ENCODE measurements at places on chromosomes 6 and 20.

GRCh38 chr20:48923149-48923718 is 1.7 kb downstream of the ARFGEF2 start:
- no peak for DNase-seq

DNA sequence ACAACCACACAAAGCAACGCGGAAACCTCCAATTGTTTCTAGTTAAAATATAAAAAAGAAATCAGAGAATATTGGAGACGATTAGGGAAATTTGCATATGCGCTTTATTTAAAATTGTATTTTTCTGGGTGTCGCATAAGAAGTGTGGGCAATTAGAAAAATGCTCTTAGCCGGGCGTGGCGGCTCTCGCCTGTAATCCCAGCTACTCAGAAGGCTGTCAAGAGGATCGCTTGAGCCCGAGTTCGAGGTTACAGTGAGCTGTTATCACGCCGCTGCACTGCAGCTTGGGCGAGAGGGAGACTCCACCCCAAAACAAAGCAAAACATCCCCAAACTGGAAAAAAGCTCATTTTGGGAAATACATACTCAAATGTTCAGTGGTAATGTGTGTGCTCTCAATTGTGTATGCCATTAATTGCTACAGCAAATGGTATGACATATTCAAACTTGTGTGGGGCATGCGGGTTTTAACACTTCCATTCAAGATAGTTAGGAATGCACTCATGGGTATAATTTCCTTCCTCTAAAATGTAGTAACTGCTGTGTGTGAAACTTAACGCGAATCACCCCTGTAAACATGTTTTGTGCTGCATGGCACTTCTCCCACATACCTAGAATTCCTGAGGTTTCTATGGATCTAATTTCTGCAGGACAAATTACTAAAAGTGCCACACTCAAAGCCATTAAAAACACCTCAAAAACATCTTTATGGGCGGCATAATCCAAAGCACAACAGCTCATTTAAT is 54.7 kb upstream of the HFE start:
- no peak for DNase-seq

DNA sequence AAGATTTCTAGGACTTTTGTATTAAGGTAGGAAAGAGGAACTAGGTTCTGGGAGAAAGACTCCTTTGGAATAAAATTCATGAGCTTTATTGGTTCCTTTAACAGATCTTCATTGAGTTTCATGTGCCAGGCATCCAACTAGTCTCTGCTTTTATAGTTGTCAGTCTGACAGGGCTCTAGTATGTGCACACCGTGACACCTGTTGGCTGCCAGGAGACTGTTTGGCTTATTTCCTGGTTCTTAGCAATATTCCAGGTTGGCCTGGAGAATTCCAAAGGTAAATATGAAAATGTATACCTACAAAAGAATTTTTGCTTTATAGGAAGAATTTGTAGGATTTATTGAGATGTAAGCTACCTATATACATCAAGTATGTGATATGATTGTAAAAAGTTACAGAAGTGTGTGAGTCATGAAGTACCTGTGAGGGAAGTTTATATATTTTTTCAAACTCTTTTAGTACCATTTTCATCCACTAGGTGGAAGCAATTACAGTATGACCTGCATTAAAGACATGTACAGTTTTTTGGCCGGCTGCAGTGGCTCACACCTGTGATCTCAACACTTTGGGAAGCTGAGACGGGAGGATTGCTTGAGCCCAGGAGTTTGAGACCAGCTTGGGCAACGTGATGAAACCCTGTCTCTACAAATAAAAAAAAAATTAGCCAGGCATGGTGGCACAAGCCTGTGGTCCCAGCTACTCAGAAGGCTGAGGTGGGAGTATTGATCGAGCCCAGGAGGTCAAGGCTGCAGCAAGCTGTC is 35.2 kb downstream of the NDUFAF5 start:
- DNase-seq = peak; percentile 22

DNA sequence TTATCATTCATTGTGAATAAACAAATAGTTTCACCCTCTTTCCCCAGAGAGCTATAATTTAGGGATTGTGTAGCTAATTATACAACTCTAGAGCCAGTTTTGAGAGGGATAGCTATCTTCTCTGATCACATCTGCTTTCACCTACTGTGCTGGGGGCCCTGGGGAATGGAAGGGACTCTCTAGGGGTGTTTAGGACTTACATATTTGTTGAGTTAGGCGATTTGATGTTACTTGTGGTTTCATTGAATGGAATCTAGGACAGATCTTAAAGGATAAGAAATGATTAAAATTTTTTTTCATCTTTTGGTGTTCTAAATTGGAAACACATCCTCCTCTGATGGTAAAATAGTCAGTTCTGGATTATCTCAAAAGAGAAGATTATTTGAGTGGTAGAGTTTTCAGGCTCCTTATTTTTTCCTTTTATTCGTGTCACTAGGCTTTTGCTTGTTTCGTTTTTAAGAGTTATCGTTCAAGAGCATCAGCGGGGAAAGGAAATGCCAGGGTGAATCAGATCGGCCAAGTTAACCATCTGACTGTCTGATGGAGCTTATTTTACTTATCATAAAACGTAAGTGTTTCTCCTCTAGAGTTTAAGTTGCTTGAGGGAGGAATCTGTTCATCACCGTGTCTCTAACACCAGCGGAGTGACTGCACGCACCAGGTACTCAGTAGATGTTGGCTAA is 236.7 kb downstream of the FARS2 start:
- peak; percentile 79 for DNase-seq

Data from NCI-H1436 (cell line).